Large intestine (tissue), 12 donors: ENCODE measurements at places on chromosomes 5 and 9.

- no peak for DNase-seq
Measured at GRCh38 chr5:60690326-60690725, 9.6 kb downstream of the DEPDC1B start.

DNA sequence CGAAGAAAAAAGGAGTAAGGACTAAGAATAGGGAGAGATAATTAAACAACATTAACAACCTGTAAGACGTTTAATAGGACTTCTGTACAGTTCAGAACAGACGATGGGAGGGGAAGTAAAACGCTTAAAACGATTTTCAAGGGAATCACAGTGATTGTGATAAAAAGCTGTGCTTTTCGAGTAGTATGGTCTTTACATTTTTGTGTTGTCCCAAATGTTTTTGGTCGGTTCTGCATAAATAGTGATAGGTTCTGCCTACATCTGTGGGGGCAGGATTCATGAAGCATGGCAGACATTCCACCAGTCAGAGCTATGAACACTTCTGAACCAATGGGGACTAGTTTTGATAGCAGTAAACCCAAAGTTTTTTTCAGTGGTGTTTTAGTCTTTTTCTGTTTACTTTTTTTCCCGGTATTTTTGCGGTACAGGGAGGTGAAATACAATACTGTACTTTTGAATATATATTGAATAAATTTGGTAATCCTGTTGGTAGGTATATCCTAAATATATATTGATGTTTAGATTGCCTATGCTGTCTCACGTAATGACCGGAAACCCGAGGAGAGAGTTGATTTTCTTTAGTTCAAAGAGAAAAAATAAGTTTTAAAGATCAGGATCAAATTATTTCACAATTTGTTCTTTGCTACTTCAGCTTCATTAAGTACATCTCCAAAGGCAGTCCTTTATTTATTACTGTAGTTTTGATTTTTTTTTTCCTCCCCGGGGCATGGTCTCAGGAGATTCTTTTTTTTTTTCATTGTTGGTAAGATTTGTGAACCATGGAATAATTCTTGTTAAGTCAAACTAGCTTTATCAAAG lies 1.3 kb downstream of the ERBIN start:
- peak; percentile 71 for DNase-seq

GRCh38 chr9:135198586-135199285 lies 111.3 kb downstream of the OLFM1 start:
- DNase-seq = no peak

- DNase-seq = no peak
Measured at GRCh38 chr9:124531115-124531514, 23.9 kb upstream of the NR5A1 start.

DNA sequence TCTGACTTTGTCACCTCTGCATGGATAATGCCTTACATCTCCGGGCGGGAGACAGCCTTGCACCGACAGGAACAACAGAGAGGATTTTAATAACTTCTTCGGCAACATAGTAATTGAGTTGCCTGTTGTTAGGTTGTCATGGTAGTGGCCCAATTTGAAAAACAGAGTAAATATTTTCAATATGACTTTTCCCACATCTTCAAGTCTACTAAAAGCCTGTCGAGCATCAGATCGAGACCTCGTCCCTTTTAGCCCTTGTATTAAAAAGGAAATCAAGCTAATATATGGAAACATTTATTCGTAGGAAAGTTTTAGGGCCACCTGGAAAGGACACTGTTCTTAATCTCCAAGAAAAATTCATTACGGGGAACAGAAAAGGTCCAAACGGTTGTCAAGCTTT lies 70.8 kb upstream of the FCN2 start:
- no peak for DNase-seq

- no peak for DNase-seq
Measured at GRCh38 chr5:147966829-147967228, 60.5 kb upstream of the C5orf46 start.

- DNase-seq = no peak
Measured at GRCh38 chr5:67617051-67617450, 420.5 kb upstream of the CD180 start.

DNA sequence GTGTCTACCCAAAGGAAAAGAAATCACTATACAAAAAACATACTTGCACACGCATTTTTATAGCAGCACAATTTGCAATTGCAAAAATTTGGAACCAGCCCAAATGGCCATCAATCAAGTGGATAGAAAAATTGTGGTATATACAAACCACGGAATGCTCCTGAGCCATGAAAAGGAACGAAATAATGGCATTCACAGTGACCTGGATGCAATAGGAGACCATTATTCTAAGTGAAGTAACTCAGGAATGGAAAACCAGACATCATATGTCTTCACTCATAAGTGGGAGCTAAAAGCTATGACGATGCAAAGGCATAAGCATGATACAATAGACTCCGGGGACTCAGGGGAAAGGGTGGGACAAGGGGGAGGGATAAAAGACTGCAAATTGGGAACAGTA lies 78.4 kb downstream of the ENC1 start:
- no peak for DNase-seq

- no peak for DNase-seq
Measured at GRCh38 chr9:93477397-93477796, 24.0 kb upstream of the FAM120AOS start.

GRCh38 chr5:36701085-36701698 lies 94.8 kb downstream of the SLC1A3 start:
- DNase-seq = no peak

DNA sequence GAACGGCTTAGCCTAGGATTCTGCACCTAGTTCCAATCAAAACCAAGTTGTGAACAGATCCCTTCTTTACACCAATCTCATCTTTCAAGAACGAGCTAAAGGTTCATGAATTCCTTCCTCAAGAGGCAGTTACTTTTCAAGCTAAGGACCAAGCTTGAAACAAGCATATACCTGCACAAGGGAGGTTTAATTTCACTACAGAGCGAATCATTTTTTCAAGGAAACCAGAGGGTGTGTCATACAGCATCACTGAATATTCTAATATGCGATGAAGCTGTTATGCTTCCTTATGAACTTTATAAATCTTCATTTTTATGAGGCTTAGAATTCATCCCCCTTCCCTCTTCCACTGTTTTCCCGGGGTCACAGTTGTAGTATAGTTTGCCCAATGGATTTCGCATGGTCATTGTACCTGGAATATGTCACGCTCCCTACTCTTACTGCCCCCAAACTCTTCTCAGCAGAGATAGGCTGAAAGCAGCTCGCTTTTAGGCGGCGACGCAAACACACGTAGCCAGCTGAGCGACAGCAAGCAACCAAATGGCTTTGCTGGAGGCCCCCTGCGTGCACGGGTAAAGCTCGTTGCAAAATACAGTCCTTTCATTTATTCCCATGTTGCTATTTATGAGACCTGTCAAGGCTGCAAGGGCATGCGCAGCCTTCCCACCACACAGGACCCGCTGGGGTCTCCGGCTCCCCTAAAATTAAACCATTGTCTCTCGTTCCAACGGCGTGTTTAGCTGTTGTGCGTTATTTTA lies 832 bp downstream of the LMBRD2 start:
- DNase-seq = peak; percentile 50

- DNase-seq = peak; percentile 3
Measured at GRCh38 chr9:115883467-115884329, 269.9 kb upstream of the PAPPA start.

DNA sequence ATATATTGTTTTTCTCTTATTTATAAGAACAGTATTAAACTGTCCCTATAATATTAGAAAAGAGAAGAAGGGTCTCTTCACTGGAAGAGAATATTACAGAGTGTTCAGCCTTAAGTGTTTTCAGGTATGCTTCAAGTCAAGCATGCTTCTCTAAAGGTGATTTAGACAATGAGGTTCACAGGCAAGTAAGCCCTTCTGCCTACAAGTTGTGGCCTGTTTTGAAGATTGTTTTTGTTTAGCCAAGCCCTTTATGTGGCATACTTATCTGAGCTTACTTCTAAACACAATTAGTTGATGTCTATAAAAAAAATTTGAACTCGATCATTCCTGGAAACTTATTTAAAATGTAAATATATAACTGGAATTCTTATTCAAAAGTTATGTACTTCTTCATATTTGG lies 343.8 kb upstream of the CDH18 start:
- DNase-seq = no peak

- no peak for DNase-seq
Measured at GRCh38 chr5:149931992-149932436, 12.6 kb downstream of the PDE6A start.

- DNase-seq = no peak
Measured at GRCh38 chr9:35700031-35700430, 10.3 kb upstream of the TPM2 start.

DNA sequence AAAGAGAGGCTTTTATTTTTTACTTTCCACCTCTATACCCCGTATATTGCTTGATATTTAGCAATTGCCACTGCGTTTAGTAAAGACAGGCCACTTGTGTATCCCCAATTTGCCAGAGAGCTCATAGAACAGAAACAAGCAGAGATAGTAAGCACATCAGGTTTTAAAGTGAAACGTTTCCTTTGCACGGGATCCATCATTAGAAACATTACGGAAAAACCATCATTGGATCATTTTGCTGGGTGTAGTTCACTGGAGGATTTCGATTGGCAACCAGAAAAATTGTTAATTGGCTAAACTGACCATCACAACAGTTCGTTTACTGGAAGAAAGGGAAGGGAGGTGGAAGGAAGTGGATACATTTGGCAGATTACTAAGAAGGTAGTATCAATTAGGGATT lies 149.4 kb upstream of the STK32A start:
- DNase-seq = no peak

DNA sequence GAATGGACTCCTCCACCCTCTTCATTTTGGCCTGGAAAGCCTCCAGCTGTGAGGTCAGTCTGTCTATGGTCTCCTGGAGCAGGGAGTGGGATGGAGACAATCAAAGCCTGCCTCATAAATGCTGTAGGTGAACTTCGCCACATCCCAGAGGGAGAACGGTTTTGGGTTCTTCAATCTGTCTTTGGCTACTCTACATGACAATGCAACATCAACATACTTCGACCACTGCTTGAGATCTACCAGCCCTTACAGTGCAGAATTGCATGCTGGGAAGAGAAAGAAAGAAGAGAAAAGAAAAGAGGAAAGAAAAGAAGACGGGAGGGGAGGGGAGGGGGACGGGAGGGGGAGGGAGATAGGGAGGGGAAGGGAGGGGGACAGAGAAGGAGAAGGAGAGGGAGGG lies 28.5 kb upstream of the ANXA6 start:
- DNase-seq = no peak

DNA sequence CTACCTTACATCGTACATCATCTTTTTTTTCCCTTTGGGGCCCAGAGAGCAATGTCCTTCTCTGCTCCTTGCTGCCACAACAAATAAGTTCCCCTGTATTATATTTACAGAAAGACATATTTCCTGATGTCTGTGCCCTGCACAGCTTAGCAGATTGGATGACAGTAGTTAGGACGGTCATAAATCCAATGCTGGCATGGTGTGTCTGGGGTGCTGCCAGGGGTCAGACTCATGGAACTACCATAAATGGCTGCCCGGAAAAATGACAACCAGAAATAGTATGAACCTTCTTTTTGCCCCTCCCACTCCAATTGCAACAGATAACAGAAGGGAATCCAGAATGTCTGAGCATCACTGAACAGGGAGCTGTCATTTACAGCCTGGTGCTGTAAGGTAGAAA lies 511.1 kb downstream of the PSAT1 start:
- DNase-seq = no peak

- no peak for DNase-seq
Measured at GRCh38 chr5:145863003-145863402, 9.8 kb downstream of the GRXCR2 start.

- DNase-seq = no peak
Measured at GRCh38 chr5:178453224-178453623, 137.0 kb downstream of the COL23A1 start.

- DNase-seq = no peak
Measured at GRCh38 chr9:119179701-119180100, 189.5 kb downstream of the BRINP1 start.

DNA sequence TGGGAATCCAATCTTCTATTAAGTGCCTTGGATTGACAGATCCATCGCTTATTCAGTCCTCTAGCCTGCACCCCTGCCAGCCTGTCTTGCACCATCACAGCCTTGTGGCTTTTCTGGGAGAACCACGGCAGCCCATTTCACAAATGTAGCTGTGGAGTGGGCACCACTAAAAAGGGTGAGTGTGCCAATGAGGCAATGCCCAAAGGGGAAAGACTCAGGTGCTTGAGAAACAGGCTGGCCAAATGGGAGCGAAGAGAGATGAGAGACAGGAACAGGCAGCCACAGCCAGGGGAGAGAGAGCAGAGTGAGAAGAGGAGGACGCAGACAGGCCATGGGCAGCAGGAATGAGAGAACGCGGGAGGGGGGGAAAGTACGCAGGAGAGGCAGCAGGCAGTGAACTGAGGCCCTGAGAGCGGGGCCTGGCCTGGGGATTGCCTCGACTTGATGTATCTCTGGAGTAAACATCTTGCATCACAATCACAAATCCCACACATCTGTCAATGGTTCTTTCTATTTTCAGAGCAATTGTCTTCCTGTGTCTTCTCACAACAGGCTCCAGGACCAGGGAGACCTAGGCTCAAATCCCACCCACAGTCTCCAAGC lies 173.1 kb downstream of the SYK start:
- no peak for DNase-seq

DNA sequence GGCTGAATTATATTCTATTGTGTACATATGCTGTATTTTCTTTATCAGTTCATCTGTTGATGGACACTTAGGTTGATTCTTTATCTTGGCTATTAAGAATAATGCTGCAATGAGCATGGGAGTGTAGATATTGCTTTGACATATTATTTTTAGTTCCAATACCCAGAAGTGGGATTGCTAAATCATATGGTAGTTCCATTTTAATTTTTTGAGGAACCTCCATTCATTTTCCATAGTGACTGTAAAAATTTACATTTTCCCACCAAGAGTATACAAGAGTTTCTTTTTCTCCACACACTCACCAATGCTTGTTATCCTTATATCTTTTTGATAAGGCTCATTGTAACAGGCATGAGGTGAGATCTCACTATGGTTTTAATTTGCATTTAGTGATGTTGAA lies 19.4 kb downstream of the JAK2 start:
- no peak for DNase-seq

- no peak for DNase-seq
Measured at GRCh38 chr9:129270903-129271431, 92.9 kb upstream of the IER5L start.

- no peak for DNase-seq
Measured at GRCh38 chr5:58967597-58968281, 384.9 kb downstream of the RAB3C start.

- peak; percentile 82 for DNase-seq
Measured at GRCh38 chr5:74833537-74834266, 32.5 kb downstream of the FAM169A start.

DNA sequence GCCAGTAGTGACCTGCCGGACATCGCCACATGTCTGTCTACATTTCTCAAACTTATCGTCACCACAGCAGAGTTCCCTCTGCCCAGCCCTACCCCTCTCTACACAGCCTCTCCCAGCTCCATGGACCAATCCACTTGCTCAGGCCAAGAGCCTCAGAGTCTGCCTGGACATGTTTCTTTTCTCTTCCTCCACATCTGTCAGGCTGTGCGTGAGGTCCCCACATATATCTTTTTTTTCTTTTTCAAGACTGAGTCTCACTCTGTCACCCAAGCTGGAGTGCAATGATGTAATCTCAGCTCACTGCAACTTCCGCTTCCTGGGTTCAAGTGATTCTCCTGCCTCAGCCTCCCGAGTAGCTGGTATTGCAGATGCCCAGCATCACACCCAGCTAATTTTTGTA lies 62.7 kb upstream of the GGTA1 start:
- DNase-seq = no peak
